Ureter (tissue), 1 donor: ENCODE measurements at places on chromosomes 12 and 14.

- no peak for DNase-seq
Observed at GRCh38 chr12:11885261-11886038, 185.3 kb upstream of the BCL2L14 start.

GRCh38 chr12:105775343-105775742, 363.4 kb downstream of the NUAK1 start:
- no peak for DNase-seq

DNA sequence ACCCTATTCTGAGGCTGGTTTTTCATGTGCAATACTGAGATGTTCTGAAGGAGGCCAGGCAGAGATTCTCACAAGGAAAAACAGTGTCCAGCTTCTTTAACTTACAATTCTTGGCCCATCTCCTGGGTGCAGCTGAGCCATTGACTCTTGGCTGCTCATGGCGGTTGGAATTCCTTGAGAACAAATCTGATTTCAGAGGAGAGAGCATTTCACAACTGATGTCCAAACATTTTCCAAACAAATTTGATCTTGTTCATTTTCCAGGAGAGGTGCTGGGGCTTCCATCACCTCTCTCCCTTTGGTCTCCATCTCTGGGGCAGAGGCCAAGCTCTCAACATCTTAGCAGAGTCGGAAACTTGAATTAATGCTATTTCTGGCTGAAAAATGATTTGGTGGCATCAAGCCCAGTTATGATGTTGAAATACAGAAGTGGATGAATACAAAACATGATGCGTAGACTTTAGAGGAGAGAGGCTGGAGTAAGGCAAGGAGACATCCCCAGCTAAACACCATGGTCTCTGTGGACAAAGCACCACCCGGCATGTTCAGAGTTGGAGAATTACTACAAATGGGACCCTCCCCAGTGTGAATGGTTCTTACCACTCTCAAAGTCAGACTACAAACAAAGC, 593.0 kb downstream of the VRK1 start:
- DNase-seq = no peak

DNA sequence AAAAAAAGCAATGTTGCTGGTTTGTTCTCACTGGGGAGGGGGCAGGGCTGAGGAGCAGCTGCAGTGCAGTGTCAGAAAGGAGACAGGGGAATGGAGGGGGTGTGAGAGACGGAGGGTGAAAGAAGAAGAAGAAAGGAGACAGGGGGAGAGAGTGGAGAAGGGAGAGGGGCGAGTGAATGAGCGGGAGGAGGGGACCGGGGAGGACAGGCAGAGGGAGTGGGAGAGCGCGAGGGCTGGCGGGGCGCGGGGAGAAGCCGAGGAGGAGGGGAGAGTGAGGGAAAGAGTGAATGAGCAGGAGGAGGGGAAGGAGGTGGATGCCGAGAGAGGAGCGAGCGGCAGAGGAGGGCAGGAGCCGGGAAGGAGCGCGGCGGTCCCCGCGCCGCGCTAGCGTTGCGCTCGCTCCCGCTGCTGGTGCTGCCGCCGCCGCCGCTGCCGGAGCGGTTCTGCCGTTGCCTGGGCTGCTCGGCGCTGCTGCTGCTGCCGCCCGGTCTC, at the start of gene NOVA1:
Gene NOVA1 (minus strand): TSS at position 445 of the 492 bp plus-strand sequence. CDS start 597 bp downstream, outside the sequence.
- DNase-seq = no peak

DNA sequence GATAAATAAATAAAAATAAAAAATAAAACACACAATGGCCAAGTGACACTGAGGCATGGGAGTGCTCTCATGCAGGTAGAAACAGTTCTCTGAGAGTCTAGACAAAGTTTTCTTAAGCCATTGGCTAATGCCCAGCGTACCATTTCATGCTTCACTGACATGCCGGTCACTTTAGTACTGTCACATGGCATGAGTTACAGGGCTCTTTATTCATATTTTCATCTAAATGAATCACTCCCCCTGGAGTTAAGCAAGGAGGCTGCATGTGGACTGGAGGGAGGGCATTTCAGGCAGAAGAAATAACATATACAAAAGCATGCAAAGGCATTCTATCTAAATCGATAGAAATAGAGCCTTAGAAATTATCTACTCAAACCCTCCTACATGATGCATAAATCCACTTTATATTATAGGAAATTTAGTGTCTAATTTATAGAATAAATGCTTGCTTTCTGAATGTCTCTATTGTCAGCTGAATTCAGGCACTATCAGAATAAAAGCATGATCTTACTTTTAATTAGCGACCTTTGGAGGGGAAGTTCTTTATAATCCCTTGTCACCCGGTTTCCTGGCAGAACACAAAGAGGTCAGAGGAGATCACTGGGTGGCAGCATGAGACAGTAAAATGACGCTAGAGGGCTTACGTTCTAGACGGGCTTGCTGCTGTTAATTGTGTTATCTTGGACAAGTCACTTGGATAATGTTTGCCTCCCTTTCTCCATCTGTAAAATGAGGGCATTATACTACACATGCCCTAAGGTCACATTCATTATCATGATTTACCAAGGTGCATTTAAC, 17.5 kb downstream of the DYRK4 start:
- DNase-seq = no peak

DNA sequence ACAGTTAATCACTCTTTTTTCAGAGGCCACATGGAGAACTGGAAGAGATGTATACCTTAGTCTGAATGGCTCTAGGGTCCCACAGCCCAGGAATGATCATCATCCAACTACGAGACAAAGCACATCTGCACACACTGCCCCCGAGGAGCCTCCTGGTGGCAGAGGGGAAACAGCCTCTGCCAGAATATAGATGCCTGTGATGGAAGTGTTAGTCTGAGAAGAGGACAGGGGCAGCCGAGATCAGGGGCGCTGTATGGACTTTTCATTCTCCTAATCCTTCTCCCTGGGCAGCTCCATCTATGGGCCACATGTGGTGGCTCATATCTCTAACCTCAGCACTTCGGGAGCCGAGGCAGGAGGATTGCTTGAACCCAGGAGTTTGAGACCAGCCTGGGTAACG, 82.8 kb upstream of the CAPRIN2 start:
- DNase-seq = no peak

DNA sequence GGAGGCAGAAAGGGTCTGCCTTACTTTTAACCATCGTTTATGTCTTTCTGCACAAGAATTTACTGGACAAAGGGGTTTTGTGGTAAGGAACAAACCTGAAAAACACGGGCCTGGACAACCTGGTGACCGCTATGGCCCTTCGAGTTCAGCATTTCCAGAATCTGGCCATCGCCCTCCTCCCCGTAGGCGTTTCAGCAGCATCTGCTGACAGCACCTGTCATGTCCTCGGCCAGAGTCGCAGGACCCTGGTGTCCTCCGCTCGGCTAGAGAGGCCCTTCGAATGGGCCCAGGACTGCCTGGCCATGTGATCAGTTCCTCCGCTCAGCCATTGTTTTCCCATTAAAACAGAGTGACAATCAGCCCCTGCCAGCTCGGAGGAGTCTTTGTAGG, 142.8 kb upstream of the FKBP4 start:
- DNase-seq = no peak

DNA sequence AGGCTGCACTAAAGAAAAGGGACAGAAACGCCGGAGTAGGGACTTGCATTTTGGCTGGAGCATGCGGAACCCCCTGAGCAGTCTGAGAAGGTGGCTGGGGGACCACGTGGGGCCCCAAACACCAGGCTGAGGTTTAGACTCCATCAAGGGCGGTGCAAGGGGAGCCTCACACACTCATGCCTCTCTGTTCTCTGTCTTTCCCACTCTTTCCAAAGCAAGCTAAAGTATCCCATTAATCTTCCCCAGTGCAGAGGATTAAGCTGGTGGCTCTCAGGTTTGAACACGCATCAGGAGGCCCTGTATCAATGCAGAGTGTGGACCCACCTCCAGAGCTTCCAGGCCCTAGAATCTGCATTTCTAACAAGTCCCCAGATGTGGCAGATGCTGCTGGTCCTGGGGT, 13.5 kb downstream of the CCDC197 start:
- DNase-seq = no peak

- DNase-seq = no peak
Observed at GRCh38 chr12:4289231-4289878, 15.8 kb downstream of the CCND2 start.

- no peak for DNase-seq
Observed at GRCh38 chr12:132006056-132006680, 56.4 kb downstream of the EP400 start.

- DNase-seq = no peak
Observed at GRCh38 chr12:20211981-20212421, 156.3 kb upstream of the PDE3A start.

GRCh38 chr12:92185052-92185451, 39.4 kb upstream of the BTG1 start:
- no peak for DNase-seq

- peak; percentile 37 for DNase-seq
Observed at GRCh38 chr14:105844047-105844630, 317.8 kb downstream of the TMEM121 start.

- DNase-seq = no peak
Observed at GRCh38 chr14:32354716-32355115, 25.6 kb downstream of the AKAP6 start.

GRCh38 chr12:13189264-13189663, 7.3 kb upstream of the EMP1 start:
- no peak for DNase-seq

GRCh38 chr12:4293299-4293965, 19.9 kb downstream of the CCND2 start:
- DNase-seq = no peak

GRCh38 chr12:112978163-112979040, at the start of gene OAS2:
Gene OAS2 (plus strand): TSS chr12:112978519. CDS start chr12:112978609, 90 bp downstream.
- DNase-seq = peak; percentile 78

GRCh38 chr12:84658877-84659276, 253.7 kb downstream of the SLC6A15 start:
- DNase-seq = no peak

GRCh38 chr14:99147366-99147740, 124.6 kb downstream of the BCL11B start:
- no peak for DNase-seq

- no peak for DNase-seq
Observed at GRCh38 chr14:61409782-61410181, 88.4 kb downstream of the PRKCH start.

GRCh38 chr14:81386290-81386745, 13.8 kb downstream of the STON2 start:
- no peak for DNase-seq

- no peak for DNase-seq
Observed at GRCh38 chr12:106098691-106099200, 40.0 kb downstream of the NUAK1 start.

- DNase-seq = no peak
Observed at GRCh38 chr14:71621980-71622605, 310.1 kb upstream of the RGS6 start.

GRCh38 chr12:32273712-32274111, 125.6 kb upstream of the FGD4 start:
- no peak for DNase-seq

- no peak for DNase-seq
Observed at GRCh38 chr14:100830681-100831080, 4.8 kb downstream of the MEG3 start.

- no peak for DNase-seq
Observed at GRCh38 chr12:116123451-116124258, 153.8 kb downstream of the MED13L start.

DNA sequence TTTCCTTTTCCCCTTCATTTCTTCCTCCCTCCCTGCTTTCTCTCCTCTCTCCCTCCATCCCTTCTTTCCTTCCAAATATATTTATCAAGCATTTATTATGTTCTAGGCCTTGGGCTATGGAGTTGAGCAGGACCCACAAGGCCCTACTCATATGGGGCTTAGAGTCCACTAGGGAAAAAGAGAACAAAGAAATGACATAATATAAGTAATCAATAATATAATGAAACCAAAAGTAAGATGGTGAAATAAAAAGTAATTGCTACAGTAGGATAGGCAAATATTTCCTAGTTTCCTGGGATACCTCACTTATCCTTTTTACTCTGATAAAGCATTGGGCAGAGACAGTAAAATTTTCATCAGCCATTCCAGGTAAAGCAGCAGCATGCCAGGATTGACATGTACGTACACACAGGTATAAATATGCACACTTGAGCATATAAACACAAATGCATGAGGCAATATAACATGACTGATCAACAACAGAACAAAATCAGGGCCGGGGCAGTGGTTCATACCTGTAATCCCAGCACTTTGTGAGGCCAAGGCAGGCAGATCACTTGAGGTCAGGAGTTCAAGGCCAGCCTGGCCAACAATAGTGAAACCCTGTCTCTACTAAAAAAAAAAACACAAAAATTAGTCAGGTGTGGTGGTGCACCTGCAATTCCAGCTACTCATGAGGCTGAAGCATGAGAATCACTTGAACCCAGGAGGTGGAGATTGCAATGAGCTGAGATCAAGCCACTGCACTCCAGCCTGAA, 35.5 kb upstream of the CSRP2 start:
- no peak for DNase-seq

GRCh38 chr12:75863533-75863932, 168.0 kb downstream of the PHLDA1 start:
- DNase-seq = no peak
